DMS53 (cell line): ENCODE measurements at places on chromosomes 4 and X.
A peak's percentile ranks its signal among the peaks of the same experiment; 100 is the strongest.

DNA sequence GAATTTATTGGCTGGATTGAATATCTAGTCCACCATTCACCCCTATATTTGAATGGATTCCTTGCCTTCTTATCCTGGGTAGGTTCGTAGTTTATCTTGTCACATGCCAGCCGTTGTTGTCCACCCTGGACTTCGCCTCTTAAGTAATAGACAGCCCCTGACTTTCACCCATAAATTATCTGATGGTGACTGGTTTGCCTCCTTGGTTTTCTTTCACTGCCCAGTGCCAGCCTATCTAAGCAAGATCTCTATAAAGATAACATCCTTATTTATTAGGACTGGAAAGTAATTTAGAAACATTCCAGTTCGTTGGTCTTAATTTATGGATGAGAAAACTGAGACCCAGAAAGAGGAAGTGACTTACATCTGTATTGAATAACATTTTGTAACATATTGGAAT is 410.3 kb downstream of the RPA4 start:
- DNase-seq = no peak

- DNase-seq = no peak
Measured at GRCh38 chr4:20403846-20404245, 152.1 kb downstream of the SLIT2 start.

DNA sequence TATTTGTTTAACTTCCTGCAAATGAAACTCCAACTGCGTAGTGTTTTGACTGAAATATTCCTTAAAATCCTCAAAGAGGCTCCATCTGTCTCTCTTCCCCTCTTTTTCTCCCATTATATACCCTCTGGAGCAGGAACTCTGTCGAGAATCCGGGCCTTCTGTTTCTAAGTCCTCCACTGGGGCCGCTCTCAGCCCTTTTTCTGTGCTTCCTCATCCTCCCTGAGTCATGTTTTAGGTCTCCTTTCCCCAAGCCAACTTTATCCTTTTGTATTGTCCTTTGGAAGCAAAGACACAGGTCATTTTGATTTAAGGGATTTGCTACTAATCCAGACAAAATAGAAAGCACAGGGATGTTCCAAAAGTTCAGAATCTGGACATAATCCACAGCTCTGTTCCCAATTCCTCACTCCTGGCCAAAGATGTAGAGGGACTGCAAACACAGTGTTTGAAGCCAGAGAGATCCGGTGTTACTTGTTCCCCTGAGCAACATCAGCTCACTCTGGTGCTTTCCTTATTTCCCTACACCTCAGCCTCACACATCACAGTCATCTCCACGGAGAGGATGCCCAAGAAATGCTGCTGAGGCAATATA is 131.0 kb upstream of the KLF3 start:
- DNase-seq = no peak

- no peak for DNase-seq
Measured at GRCh38 chrX:24999511-24999910, 16.3 kb downstream of the ARX start.

DNA sequence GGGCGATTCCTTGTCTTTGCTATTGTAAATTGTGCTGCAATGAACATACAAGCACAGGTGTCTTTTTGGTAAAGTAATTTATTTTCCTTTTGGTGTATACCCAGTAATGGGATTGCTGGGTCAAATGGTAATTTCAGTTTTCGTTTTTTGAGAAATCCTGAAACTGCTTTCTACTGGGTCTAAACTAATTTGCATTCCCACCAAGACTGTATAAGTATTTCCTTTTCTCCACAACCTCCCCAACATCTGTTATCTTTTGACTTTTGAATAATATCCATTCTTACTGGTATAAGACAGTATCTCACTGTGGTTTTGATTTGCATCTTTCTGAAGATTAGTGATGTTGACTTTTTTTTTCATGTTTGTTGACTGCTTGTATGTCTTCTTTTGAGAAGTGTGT is 2506.0 kb downstream of the PCDH7 start:
- no peak for DNase-seq

DNA sequence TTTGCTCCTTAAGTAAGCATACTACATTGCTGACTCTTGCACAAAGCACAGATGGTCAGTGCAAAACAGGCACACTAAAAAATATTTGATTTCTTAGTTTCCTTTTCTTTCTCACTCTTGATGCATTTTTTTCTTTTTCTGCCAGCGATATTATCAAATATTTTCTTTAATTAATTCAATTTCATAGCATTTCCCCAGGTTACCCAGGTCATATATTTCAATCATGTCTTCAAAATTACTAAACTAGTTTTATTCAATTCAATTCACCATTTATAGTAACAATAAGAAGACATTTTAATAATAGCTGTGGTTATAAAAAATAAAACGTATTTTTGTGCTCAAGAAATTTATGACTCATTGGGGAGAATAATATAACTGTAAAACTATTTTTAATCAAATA is 421.2 kb downstream of the GASK1B start:
- DNase-seq = no peak

DNA sequence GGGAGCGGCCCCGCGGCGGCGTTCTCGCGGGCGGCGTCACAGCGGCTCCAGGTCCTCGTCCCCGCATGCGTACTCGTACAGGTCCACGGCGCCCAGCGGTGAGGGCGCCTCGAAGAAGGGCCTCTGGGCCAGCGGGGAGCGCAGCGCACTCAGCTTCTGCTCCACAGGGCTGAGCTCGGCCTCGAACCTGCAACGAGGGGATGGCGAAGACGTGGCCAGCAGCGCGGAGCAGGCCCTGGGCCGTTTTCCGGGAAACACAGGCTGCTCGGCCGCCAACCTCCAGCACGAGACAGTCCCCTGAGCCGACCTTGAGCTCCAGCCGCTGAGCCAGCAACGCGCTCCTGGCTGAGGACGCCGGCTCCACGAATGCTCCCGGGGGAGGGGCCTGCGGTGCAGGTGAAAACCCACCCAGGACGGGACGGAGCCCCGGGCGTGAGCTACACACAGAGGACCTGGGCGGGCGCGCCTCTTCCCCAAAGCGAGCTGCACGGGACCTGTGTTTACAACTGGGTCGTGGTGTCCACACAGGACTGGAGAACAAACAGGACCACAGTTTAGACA is 15.8 kb upstream of the GTPBP6 start:
- no peak for DNase-seq

GRCh38 chr4:154487145-154487544 is 4.5 kb downstream of the DCHS2 start:
- DNase-seq = no peak

DNA sequence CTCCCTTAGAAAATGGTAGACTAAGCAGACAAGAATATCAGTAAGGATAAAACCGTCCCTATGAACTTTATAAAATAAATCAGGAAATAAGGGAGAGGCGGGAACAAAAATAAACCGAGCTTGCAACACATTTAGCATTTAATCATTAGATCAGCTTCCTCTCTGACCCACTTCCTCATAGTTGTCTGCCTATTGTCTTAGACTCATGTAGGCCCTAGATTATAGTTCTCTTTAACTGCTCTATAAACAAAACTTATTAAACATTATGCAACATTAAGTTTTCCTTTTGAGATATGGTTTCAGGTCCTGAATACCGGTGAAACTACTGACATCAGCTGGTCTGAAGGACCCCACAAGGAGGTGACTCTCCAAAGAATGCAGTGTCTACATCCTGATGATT is 15.8 kb upstream of the SRD5A3 start:
- no peak for DNase-seq

DNA sequence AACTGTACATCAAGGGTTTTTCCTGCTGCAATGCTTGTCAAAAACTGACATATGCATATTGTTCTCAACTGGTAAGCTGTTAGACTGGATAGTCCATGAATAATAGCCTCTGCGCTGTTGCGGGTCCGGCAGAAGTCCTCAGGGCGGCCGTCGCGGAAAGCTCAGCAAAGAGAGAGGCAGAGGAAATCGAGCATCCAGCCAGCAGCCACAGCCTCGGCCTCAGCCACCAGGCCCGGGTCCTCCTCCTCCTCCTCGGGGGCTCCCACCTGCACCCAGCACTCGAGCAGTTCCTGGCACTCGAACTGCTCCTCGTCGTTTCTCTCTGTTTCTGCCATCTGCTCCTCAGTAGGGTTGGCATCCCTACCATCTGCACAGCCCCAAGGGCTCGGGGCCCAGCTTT is 53.7 kb downstream of the UPRT start:
- DNase-seq = no peak

DNA sequence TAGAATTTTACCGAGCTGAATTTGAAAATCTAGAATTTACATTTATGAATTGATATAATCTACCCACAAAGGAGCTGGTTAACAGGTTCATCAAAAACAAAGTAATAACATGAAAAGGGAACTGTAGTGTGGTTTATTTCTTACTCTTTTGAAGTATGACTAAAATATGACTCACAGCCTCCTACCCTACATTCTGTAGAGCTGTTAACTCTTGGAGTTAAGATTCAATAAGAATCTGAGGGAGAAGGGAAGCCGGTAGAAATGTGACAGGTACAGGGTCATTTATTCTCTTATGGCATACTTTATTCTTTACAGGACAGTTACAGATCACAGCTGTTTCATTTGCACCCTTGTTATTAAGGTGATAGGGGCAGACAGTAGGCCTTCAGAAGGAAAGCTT is 132.2 kb upstream of the FAM47B start:
- no peak for DNase-seq

DNA sequence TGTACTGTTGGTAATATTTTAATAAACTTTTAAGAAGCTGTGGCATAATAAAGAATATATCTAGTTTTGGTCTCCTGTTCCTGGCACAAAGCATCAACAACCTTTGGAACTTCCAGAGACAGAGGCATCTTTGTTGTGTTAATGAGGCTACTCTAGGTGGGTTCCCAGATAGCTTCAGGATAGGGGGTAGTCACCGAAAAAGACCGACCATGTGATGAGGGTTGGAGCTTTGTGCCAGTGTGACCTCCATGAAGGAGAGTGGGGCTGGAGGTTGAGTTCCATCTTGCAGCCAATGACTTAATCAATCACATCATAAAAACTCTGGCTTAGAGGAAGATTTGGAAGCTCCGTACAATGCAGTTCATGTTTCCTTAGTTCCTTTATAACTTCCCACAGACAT is 9.9 kb downstream of the PPAT start:
- DNase-seq = no peak

DNA sequence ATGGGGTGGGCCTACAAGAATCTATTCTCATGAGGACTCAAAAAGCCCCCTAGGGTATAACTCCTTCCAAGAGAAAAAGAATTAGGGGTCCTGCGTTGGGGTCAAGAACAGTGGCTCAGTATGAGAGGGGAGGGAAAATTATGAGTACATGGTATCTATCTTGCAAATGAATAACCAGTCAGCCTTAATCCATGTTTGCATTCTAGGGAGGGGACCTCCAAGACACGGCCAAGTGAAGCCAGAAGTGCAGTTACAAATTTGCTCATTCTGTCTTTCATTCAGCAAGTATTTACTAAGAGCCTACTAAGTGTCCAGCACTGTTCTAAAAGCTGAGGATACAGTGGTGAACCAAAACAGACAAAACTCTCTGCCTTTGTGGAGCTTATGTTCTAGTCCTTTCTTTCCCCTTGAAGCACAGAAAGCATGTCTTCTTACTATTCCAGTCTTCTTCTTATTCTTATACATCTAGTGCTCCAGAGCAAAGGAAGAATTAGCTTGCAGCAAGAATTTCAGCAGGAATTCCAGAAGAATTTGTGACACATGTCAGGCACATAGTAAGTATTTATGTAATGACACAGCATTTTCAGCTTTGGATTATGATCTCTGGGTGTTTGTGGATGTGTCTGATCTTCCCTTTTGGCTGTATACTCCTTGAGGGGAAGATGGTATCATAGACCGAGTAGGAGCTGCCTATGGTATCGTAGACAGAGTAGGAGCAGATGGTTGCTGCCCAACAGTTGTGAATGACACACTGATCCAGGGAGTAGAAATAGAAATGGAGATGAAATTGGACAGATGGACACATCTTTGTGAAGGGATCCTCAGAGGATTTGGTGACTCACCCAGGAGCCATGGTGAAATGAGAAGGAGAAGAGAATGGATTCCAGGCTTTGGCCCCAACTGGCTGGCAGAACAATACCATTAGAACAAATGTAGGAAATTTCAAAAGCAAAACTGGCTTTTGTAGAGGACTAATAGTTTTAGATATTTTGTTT is 75.9 kb downstream of the COQ2 start:
- DNase-seq = no peak

- DNase-seq = no peak
Measured at GRCh38 chrX:40513012-40513411, 67.8 kb upstream of the ATP6AP2 start.

GRCh38 chrX:107752714-107753113 is 22.9 kb downstream of the TSC22D3 start:
- DNase-seq = no peak

DNA sequence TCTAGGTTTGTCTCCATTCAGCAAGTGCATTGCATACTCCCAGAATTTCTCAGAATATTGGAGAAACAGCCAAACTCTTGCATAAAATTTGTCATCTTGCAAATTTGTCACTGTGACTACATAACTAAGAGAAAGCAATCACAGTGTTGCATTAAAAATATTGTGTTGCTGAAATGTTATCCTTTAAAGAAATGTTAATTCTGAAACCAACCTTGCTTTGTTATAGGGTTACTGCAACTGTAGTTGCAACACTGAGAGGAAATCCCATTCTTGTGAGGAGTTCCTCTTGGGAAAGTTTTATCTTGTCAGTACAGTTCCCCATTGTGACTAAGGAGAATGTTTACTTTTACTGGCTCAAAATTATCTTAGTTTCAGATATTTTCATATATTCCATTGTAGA is 20.9 kb downstream of the CYBB start:
- DNase-seq = no peak

DNA sequence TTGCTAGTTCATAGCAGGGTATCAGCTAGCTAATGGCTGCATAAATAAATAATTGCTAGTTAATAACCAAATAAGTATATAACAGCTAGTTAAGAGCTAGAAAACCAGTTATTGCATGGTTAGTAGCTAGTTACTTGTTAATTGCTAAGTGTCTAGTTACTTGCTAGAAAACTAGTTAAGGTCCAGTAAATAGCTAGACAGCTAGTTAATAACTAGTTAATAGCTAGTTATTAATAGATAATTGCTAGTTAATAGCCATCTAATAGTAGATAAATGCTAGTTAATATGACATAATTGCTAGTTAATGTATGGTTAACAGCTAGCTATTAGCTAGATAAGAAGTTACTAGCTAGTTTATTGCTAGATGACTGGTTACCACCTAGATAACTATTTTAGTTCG is 629.9 kb upstream of the CT83 start:
- no peak for DNase-seq

DNA sequence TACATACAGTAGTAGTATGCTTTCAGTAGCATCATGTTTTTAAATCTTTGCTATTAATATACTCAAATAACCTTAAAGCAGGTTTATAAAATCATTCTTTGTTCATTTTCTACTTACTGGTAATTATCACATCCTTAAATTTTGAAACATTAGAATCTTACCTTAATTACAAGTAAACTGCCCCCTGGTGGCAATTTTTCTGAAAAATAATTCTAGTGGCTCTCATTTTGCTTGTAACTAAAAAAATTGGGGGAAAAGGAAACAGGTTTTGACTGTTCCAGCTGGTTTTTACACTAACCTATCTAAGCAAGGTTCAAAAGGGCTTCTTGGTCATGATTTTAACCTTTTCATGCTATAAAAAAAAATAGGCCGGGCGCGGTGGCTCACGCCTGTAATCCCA is 18.5 kb upstream of the DCAF4L1 start:
- peak; percentile 64 for DNase-seq

GRCh38 chr4:40719008-40719623 is 30.6 kb upstream of the NSUN7 start:
- peak; percentile 94 for DNase-seq

- no peak for DNase-seq
Measured at GRCh38 chr4:117455088-117455487, 369.7 kb upstream of the TRAM1L1 start.
